Hematopoietic multipotent progenitor cell treated with erythropoietin and hydrocortisone succinate and interleukin-3 and kit ligand, for 4 days (in vitro differentiated cells): ENCODE measurements at places on chromosomes 5 and 9.

- DNase-seq: no peak
These were observed 156.0 kb downstream of the MACROH2A1 start for GRCh38 chr5:135242866-135243555.

DNA sequence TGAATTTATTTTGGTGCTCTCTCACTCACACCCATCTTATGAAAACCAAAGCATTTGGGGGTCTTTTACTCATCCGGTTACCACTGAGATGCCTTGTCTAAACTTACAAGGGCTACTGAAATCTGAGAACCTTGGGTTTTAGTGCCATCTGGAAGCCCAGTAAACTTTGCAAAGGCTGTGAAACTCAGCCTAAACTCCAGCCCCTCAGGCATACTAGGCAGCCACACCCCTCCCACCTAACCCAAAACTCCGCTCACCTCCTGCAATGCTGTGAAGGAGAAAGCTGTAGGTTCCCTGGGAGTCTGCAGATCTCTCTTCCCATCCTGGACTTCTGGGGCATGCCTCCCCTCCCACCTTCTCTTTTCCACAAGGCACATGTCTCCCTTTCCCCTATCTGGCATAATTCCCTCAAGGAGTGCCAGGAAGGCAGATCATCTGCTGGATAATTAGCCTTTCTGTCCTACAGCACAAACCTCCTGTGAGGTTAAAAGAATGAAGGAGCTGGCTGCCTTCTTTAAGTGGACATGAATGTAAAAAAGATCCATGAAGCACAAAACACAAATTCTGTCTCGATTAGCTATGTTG, 71.5 kb upstream of the ANXA1 start:
- DNase-seq: no peak

DNA sequence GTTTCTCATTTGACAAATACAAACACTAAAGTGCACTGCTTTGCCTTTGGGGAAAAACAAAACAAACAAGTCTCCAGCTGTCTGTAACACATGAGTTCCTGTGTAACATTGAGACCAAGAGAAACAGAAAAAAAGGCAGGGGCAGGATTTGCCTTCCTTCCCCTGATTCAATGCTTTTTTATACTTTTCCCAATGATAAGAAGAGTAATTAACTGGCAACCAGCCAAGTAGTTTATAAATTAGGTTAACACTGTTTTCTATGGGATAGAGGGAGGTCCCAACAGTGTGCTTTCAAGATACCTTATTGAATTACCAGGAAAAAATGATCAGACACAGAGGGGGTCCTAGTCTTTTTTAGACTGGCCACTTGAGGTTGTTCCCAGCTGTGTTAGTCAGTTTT, 346.8 kb downstream of the TRIM36 start:
- DNase-seq: no peak

- no peak for DNase-seq
These were observed 116.5 kb downstream of the TRPM6 start for GRCh38 chr9:74771262-74771585.

DNA sequence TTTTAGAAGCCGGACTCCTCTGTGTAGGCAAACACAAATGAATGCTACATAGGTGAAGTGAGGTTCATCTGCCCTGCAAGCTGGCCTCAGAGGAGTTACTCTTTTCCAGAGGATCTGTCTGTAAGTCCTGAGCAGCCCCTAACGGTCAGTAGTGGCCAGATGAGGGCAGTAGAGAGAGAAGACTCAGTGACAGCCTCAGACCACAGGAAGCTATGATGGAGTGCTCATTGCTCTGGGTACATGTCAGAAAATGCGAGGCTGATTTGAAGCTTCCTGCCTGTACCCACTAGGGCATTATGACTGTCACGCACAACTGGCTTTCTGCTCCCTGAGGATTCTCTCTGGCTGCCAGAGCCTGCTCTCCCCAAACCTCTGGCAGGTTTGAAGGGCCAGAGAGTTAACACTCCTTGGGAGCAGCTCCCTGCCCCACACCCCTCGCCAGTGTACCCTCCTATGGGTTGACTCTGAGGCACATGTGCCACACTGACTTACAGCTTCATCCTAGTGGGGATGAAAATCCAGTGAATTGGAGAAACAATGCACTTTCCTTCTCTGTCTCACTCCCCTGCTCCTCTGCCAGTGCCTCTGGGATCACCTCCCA, 141.5 kb downstream of the GABRG2 start:
- peak; percentile 77 for DNase-seq

GRCh38 chr9:22142671-22143070, 133.6 kb upstream of the CDKN2B start:
- no peak for DNase-seq

- DNase-seq: no peak
These were observed 119.4 kb upstream of the MVB12B start for GRCh38 chr9:126207256-126207655.
